ENCODE measurements at places on chromosomes 7 and 10.

- DNase-seq = no peak
Measured at GRCh38 chr7:48421357-48421756, 250.1 kb downstream of the ABCA13 start.

GRCh38 chr7:51666751-51667150 is 350.1 kb upstream of the COBL start:
- DNase-seq = no peak

GRCh38 chr10:5046410-5046809 is 42.8 kb upstream of the AKR1C2 start:
- no peak for DNase-seq

- DNase-seq = no peak
Measured at GRCh38 chr10:63106111-63106755, 26.9 kb upstream of the NRBF2 start.

DNA sequence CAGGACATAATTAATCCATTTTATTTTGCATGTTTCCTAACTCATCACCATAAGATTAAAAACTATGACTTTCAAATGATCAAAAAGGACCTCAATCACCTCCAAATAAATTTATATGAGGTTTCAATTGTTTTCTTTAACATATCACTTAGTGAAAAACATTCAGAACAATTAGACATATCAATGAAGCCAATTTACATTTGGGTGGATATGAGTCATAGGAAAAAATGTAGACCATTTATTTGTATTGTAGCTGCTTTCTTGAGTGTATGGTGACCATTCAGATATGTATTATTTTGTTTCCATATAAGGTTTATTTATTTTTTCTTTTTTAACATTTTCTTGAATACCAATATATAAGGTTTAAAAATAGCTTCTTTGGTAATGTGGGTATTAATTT is 13.3 kb upstream of the EXOC6 start:
- DNase-seq = no peak

GRCh38 chr7:38051786-38052185 is 126.3 kb upstream of the STARD3NL start:
- no peak for DNase-seq

- no peak for DNase-seq
Measured at GRCh38 chr7:127844707-127845331, 186.4 kb downstream of the LRRC4 start.

- DNase-seq = no peak
Measured at GRCh38 chr10:31204090-31204489, 114.9 kb upstream of the ZEB1 start.

DNA sequence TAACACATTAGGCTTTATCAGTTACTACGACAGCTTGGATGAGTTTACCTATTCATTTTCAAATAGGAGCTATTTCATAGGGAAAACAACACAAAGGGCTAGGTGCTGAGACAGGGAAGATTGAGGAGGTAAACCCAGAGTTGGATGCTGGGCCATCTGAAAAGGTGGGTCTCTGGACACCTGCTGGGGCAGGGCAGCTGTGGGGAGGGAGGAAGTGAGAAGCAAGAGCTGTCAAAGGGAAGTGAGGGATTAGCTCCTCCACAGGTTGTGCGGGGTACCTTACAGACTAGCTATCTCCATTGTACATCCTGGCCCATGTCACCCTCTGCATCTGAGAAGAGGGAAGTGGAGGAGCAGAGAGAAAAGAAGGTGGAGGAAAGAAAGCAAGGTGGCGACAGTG is 48.9 kb downstream of the BLNK start:
- no peak for DNase-seq

GRCh38 chr10:17781856-17782255 is 27.3 kb upstream of the MRC1 start:
- DNase-seq = no peak

- DNase-seq = no peak
Measured at GRCh38 chr10:48609441-48609840, 4.6 kb upstream of the ARHGAP22 start.

DNA sequence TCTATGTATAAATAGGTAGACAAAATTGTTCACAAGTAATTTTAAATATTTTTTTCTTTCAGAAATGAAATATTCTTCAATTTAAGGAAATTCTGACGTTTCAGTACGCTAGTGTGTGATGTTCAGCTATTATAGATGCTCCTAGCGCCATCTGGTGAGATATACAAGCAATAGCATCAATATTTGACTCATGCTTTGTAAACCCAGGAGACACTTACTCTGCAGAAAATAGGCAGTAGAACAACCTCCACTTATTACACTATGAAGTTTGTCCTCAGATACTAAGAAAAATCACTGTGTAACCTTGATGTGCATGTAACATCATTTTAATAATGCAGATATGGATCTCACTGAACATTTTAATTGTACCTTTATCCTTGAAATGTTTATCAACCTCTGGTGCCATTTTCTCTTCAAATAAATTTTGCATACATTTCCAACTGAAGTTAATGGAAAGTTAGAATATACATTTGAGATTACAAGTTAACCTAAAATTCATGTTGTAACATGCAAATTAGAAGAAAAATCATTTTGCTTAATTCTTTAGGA is 151.5 kb upstream of the FAM3C start:
- peak; percentile 71 for DNase-seq

GRCh38 chr10:78572565-78572964 is 496.2 kb upstream of the ZMIZ1 start:
- DNase-seq = no peak

DNA sequence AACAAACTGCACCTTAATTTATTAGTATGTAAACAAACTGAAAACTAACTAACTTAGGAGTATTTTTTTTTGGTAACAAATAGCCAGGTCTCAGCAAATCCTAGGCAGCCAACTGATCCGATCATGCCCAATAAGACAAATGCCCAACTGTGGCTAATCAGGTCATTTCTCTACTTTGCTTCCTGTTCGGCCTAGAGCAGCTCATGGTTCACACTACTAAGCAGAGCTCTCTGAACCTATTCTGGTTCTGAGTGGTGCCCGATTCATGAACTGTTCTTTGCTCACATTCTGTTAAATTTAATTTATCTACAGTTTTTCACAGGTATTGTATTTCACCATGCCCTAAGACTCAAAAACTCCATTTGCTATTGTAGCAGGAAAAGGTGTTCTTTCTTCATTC is 55.1 kb downstream of the CCDC3 start:
- DNase-seq = no peak

GRCh38 chr10:10897400-10897799 is 120.3 kb upstream of the CELF2 start:
- no peak for DNase-seq

- no peak for DNase-seq
Measured at GRCh38 chr7:28151965-28152364, 28.6 kb downstream of the JAZF1 start.

DNA sequence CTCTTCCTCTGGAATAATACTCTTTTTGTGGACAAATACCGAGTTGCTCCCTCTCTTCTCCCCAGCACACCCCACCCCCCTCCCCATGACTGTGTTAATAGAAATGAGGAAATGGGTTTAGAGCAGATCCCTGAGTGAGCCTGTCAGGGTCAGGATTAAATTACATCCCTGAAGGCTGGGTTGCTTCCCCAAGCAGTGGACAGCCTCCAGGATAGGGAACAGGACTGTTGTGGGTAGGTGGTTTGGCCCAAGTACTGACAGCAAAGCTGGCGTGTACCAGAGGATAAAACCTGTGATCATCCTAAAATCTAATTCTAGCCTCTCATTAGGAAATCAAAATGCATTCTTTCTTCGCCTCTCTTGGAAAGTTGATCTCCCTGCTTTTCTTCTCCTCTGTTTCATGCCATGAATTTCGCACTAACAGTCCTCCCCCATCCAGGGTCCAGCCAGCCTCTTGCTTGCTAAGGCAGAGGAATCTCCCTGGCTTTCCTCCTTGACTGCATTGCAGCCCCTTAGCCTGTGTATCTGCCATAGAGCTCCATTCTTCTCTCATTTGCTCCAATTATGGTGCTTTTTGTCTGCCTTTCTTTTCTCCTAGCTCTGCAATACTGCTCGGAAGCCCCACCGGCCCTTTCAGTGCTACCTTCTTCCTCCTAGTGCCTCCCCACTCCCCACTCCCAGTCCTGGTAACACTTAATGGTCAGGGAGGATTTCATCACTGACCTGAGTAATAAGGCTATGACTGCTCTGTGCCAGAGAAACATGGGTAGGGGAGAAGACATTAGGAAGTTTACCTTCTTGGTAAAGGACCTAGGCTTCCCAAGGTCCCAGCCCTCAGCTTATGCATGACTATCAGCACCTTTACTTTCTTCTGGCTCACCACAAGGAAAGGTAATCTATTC is 8.4 kb downstream of the LRRC4 start:
- DNase-seq = peak; percentile 25

DNA sequence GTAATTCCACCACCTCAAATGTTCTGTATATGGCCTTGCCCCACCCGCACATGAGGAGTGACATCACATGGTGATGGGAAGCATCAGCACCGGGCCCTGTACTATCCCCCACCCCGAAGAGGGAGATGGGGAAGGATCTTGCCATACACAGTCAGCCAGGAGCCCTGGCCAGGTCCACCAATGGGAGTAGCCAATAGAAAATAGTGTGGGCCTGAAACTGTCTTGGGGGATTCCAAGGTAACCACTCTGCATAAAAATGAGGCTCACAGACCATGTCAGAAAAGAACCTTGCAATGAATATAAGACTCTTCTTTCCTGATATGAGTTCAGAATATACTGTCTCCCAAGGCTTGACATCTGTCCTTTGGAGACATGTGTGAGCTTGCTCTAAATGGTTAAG is 51.1 kb downstream of the ADRB1 start:
- DNase-seq = no peak

DNA sequence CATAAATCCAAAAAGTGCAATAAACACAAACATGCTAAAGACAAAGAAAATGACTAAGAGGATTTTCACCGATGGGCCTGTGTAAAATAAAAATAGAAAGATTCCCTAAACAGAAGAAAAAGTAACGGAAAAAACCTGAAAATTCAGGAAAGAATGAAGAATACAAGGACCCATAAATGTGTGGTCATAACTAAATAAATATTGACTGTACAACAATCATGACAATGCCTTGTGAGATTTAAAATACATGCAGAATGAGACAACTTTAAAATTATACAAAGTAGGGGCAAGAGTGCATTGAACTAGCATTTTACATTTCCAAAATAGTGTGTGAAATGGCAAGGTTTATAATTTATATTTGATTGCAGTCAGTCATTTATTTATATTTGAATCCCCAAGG is 409.1 kb upstream of the ANKRD30A start:
- DNase-seq = no peak

- DNase-seq = no peak
Measured at GRCh38 chr7:112015146-112015545, 191.1 kb downstream of the DOCK4 start.

DNA sequence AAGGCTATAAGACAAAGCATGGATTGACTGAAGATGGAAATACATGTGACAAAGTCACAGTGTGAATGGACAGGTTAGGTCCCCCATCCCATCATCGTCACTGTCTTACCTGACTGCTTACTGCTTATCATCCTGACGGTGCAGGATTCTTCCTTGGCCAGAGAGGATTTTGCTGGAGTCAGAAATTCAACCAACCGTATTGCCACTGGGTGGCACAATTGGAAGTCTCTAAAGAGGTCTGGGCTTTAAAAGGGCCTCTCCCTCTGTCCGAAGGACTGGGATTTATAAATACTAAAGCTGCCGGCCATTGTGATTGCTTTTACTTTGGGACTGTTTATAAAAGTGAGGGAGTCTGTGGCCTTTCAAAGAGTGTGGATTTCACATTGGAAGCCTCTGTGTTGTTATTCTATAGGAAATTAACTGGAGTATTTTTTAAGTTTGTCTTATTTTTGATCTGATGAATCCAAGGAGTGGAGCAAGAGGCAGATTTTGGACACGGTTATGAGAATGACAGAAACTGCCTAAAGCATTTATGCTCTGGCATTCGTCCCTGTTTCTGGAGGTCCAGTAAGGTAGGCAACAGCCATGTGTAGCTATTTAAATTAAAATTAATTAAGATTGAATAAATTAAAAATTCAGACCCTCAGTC is 113.3 kb upstream of the CREB5 start:
- DNase-seq = peak; percentile 42

- no peak for DNase-seq
Measured at GRCh38 chr10:383519-383918, 248.3 kb downstream of the ZMYND11 start.

GRCh38 chr7:138074121-138074520 is 2.1 kb upstream of the AKR1D1 start:
- no peak for DNase-seq

DNA sequence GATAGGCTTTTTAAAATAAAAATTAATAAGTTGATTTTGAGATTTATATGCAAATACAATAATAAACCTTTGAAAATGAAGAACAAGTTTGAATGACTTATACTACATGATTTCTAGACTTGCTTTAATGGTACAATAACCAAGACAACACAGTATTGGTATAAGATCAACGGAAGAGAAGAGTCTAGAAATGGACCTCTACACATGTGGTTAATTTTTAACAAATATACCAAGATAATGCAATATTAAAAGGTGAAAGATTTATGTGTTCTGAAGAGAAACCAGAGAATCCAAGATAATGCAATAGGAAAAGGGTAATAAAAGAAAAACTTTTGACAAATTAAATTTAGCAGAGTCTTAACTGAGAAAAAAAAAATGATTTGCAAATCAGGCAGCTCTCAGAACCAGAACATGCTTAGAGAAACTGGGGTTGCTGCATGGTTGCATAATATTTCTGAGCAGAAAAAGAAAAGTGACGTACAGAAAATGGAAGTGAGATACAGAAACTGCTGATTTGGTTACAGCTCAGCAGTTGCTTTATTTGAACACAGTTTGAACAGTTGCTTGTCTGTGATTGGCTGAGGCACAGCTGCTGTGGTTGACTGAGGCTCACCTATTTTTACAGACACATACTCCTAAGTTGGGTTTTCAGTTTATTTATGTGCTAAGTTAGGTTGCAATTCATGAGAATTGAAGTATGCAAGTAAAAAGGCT is 365.9 kb downstream of the CRPPA start:
- no peak for DNase-seq

GRCh38 chr10:62071846-62072281 is 170.4 kb downstream of the ARID5B start:
- DNase-seq = no peak

- no peak for DNase-seq
Measured at GRCh38 chr7:13036256-13036780, 348.9 kb downstream of the ARL4A start.

GRCh38 chr10:96918214-96919002 is 86.3 kb downstream of the LCOR start:
- no peak for DNase-seq

DNA sequence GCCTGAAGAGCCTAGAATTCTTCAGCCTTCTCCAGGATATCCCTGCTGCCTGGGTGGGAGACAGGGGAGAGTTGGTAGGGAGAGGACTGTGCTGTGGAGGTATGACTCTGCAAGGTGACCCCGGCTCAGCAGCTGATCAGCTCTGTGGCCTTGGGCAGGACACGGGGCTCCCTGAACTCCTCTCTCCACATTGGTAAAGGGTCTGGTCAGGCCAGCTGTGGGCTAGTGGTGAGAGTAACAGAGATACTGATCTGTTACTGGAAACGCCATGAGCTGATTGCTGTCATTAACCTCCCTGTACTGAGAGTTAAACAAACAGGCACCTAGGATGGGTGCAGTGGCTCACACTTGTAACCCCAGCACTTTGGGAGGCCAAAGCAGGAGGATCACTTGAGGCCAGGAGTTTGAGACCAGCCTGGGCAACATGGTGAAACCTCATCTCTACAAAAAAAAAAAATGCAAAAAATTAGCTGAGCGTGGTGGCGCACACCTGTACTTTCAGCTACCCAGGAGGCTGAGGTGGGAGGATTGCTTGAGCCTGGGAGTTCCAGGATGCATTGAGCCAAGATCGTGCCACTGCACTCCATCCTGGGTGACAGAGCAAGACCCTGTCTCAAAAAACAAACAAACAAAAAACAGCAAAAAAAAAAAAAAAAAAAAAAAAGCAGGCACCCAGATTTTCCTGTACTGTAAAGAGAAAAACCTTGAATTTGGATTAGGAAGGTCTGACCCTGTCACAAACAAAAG is 151.5 kb downstream of the CUX1 start:
- no peak for DNase-seq
